Renal cortical epithelial cell (primary cell): ENCODE measurements at places on chromosomes 12 and 14.

DNA sequence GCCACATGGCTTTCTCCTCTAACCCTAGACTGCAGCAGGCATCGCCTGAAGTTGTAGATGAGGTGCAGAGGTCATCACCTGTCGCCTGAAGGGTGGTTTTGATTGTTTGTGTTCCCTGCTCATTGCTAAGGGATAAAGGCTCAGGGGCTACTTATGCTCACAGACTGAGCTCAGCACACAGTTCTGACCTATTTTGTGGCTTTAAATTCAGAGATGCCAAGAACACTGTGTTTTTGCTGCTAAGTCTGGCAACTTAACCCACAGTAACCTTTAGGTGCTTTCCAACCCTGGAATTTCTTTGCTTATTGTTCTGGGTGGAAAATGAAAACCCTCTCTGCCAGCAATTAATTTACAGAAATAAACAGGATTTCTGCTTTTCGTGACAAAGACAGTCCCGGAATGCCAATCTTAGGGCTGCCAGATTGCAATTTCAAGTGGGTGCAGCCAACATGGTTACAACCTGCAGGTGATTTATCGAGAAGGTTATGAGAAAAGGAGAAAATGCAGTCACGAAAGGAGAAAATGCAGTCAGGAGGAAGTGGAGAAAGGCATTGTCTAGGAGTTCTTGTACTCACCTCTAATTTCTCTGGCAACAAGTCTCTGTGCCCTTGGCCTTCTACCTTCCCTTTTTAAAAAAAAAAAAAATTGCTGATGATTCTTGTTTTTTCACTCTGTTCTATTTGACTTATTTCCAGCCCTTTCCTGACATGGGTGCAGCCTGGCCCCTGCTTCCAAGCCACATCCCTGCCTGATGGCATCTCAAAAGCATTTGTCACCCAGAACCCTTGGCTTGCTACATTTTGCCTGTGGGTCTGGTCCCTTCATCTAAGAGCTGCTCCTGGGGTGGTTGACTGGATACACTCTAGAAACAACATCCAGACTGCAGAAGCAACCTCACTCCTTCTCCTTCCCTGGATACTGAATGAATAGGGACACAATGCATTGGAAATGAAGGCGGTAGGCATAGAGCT, 23.3 kb downstream of the NPC2 start:
- DNase-seq = no peak

DNA sequence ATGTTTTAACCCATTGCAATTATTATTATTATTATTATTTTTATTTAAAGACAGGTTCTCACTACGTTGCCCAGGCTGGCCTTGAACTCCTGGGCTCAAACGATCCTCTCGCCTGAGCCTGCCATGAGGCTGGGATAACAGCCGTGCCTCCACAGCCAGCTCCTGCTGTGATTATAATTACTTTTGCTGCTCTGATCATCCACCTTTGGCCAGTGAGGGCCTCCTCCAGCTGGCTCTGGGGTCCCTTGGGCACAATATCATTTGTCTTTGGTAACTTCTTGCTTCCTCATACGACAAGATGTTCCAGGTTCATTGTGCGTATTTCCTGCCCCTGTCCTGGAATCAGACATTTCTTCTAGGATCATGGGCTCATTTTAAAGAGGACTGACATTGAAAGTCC, 28.4 kb downstream of the LRTM2 start:
- no peak for DNase-seq

- DNase-seq = no peak
These were observed 23.1 kb upstream of the KCNK10 start for GRCh38 chr14:88346048-88346639.

DNA sequence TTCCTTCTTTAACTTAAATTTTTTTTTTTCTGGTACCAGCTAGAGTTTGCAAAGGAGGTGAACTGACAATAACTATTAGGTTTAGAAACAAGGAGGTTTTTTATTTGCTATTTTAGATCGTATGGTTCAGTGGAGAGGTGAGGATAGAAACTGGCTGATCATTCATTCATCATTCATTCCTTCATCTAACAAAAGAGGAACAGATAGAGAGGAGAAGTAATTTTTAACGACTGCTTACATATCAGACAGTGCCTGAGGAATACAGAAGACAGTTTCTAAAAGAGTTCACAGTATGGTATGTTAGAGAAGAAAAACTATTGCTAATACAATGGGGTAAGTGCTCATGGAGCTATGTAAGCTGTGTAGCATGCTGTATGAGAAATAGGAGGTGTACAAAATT, 111.1 kb downstream of the ERC1 start:
- no peak for DNase-seq

DNA sequence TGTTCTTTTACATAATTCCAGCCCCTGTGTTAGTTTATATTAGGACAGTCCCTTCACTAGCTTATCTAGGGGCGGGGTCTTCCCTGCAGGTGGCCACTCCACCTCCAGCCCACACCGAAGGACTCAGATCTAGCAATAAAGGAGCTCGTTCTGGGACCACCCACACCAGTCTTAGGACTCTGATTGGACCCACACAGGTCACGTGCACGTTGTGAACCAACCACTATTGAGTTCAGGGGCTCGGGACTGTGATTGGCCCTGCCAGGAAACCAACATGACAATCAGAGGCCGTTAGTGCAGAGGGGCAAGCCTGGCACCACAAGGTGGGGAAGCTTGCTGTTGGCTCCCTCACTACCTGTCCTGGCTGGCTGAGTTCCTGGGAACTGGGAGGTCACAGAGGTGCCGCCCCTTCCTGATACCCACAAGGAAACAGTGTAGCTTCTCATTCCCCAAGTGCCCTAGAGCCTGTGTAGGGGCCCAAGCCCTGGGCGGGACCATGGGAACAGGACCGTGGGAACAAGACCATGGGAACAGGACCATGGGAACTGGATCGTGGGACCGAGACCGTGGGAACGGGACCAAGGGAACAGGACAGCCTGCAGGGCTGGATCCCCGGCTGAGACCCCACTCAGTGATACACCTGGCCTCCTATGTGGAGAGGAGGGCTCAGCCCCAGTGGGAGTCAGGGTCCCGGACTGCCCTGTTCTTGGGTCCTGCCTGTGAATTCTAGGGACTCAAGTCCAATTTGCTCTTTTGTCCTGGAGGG, 297.8 kb downstream of the ADGRD1 start:
- DNase-seq = no peak
